ENCODE measurements at places on chromosomes 6 and 20. TPM values are rescaled to one million over a fixed set of nuclear protein-coding genes. Genes with fewer than 3 reads are reported as not detected.
A peak's percentile ranks its signal among the peaks of the same experiment; 100 is the strongest.

DNA sequence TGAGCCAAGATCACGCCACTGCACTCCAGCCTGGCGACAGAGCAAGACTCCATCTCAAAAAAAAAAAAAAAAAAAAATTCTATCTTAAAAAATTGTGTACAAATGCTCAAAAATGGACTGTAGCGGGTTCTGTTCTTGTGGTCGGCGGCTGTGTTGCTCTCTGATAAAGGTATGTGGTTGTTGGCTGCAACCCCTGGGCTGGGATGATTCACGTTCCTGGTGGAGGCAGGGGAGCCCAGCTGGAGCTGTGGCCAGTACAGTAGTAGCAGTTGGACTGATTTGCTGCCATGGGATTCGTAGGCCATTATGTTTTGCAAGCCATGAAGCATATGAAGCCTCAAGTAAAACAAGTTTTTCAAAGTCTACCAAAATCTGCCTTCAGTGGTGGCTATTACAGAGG, 22.3 kb downstream of the MDN1 start:
- H3K4me1 ChIP-seq, result no peaks in the 10 kb centered on the region
- H3K27me3 ChIP-seq, result no peaks in the 10 kb centered on the region
- no peak overlapping the region for H3K4me3 ChIP-seq
- no peak for DNase-seq

DNA sequence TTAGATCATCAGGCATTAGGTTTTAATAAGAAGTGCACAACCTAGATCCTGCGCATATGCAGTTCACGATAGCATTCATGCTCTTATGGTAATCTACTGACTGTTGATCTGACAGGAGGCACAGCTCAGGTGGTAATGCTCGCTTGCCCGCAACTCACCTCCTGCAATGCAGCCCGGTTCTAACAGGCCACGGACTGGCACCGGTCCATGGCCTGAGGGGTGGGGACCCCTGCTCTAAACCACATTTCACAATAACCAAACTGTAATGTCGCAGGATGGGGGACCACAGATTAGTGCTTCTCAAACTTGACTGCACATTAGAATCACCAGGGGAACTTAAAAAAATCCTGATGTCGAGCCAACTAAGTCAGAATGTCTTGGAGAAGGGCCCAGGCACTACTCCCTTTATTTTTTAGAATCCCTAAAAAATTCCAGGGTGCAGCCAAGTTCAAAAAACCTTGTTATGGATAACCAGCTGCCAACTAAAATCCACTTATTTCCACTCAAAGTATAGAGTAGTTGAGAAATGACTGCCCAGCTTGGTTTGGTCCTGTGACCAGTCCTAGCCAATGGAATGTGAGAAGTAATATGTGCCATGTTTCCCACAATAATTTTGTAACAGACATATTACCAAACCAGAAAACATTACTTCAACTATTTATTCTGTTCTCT, 3.1 kb downstream of the SHPRH start:
- no peak overlapping the region for H3K27ac ChIP-seq
- DNase-seq, result no peak
- H3K4me3 ChIP-seq, result no peak overlapping the region
- H3K36me3 ChIP-seq, result no peaks in the 10 kb centered on the region
- peaks cover 27% of the 10 kb centered on the region for H3K4me1 ChIP-seq

- peak overlapping the region; percentile 90 for H3K27ac ChIP-seq
- no peaks in the 10 kb centered on the region for H3K27me3 ChIP-seq
- DNase-seq, result no peak
- H3K4me1 ChIP-seq, result peaks cover 39% of the 10 kb centered on the region
Observed at GRCh38 chr20:17562804-17563305, 7.0 kb upstream of the DSTN start.

GRCh38 chr20:53001498-53002301, 29.5 kb downstream of the TSHZ2 start:
- no peak overlapping the region for H3K4me3 ChIP-seq
- no peak for DNase-seq
- H3K36me3 ChIP-seq, result peaks cover 2% of the 10 kb centered on the region
- H3K27me3 ChIP-seq, result no peaks in the 10 kb centered on the region
- H3K4me1 ChIP-seq, result peaks cover 53% of the 10 kb centered on the region

- no peaks in the 10 kb centered on the region for H3K4me1 ChIP-seq
- no peaks in the 10 kb centered on the region for H3K27me3 ChIP-seq
- no peak for DNase-seq
- H3K27ac ChIP-seq, result no peak overlapping the region
- no peak overlapping the region for H3K4me3 ChIP-seq
Observed at GRCh38 chr6:95248499-95248898, 328.8 kb upstream of the MANEA start.

DNA sequence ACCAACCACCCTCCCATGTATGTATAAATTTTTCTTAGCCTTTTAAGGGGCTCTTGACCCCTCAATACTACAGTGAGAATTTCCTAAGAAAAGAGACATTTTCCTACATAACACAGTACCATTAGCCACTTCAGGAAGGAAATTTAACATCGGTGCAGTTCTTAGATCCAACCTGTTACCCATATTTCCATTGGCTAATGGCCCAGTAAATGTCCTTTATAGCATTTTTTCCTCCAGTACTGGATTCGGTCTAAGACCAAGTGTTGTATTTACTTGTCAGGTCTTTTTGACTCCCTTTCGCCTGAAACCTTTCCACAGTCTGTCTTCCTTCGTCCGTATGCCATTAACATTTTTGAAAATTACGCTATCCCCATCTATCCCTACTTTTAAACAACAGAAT, 173.4 kb upstream of the PMEPA1 start:
- H3K27me3 ChIP-seq, result peaks cover 16% of the 10 kb centered on the region
- DNase-seq, result no peak
- no peak overlapping the region for H3K27ac ChIP-seq
- peaks cover 17% of the 10 kb centered on the region for H3K4me1 ChIP-seq

DNA sequence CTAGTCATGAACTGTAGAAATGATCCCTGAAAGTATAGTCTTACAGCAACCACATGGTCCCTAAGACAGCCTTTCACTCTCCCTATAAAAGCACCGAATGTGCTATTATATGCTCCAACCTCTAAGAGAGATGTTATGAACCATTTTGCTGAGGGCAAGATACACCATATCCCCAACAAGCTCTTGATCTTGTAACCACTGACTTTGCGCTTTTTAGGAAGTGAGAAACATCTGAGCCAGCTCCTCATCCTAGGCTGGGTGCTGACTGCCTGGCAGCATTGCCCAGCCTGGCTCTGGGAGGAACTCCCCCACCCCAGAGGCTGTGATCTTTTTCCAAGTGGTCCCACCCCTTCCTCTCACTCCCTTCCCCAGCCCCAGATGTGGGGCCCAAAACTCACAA, 3.1 kb upstream of the EMILIN3 start:
- peaks cover 24% of the 10 kb centered on the region for H3K4me1 ChIP-seq
- H3K27me3 ChIP-seq, result peaks cover 38% of the 10 kb centered on the region
- no peak overlapping the region for H3K27ac ChIP-seq
- H3K4me3 ChIP-seq, result no peak overlapping the region

The RRP36 gene
- total RNA-seq, result 45.9 TPM

The FOXC1 gene
- total RNA-seq, result 52.2 TPM

The CD83 gene
- 7.2 TPM for total RNA-seq

The RPS10 gene
- total RNA-seq, result 1,317 TPM

The TRIM10 gene
- not detected for total RNA-seq

The TSPO2 gene
- not detected for total RNA-seq

The SMIM13 gene
- 18.9 TPM for total RNA-seq

The HTR1E gene
- 0.82 TPM for total RNA-seq

The SAMD10 gene
- total RNA-seq, result 11.7 TPM

The PTCRA gene
- not detected for total RNA-seq
